Activated naive CD8-positive, alpha-beta T cell treated with anti-CD3 and anti-CD28 coated beads, Interleukin-2, amount 10 ng/mL, durations not matched to agents 7 days and 5 days (primary cell): ENCODE measurements at places on chromosomes 4 and X. TPM values are rescaled to one million over a fixed set of nuclear protein-coding genes. Genes with fewer than 3 reads are reported as not detected.

DNA sequence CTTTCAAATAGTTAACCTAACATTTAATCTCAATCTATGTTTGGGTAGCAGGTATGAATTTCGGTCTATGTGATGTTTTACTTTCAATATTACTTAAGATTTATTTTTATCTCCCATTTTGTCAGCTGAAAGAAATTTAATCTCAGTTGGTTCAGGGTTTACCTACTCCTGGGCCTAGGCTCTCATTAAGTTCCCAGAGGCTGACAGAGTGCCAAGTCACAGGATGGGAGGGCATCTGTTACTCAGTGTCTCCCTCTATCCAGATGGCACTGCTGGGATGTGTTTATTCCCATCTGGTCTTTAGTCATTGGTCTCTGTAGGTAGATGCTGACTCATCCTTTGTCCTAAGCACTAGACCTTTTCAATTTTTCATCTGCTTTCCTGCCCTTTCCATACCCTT lies 129.4 kb upstream of the ARSJ start:
- H3K4me3 ChIP-seq: no peak overlapping the region
- peaks cover under 1% of the 10 kb centered on the region for H3K4me1 ChIP-seq
- H3K27ac ChIP-seq: no peak overlapping the region
- H3K27me3 ChIP-seq: peaks cover 4% of the 10 kb centered on the region
- no peak for DNase-seq
- no peaks in the 10 kb centered on the region for H3K36me3 ChIP-seq

DNA sequence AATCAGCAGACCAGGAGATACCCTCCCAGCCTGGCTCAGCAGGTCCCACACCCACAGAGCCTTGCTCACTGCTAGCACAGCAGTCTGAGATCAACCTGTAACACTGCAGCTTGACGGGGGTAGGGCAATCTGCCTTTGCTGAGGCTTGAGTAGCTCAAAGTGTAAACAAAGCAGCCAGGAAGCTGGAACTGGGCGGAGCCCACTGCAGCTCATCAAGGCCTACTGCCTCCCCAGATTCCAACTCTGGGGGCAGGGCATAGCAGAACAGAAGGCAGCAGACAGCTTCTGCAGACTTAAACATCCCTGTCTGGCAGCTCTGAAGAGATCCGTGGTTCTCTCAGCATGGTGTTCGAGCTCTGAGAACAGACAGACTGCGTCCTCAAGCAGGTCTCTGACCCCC lies 15.1 kb upstream of the GABRA2 start:
- H3K36me3 ChIP-seq: no peaks in the 10 kb centered on the region
- H3K27me3 ChIP-seq: no peaks in the 10 kb centered on the region
- no peak overlapping the region for H3K4me3 ChIP-seq
- no peaks in the 10 kb centered on the region for H3K4me1 ChIP-seq
- no peak for DNase-seq

The ZNF711 gene
- 0.34 TPM for total RNA-seq

The TLR7 gene
- total RNA-seq: 0.33 TPM

- H3K4me1 ChIP-seq: peaks cover 15% of the 10 kb centered on the region
- H3K27me3 ChIP-seq: peaks cover 6% of the 10 kb centered on the region
- peaks cover 4% of the 10 kb centered on the region for H3K36me3 ChIP-seq
- no peak overlapping the region for H3K27ac ChIP-seq
- no peak overlapping the region for H3K4me3 ChIP-seq
Measured at GRCh38 chr4:108327642-108328382, 159.1 kb upstream of the LEF1 start.

GRCh38 chr4:165766018-165766417 lies 107.0 kb upstream of the TLL1 start:
- no peak overlapping the region for H3K4me3 ChIP-seq
- no peak for DNase-seq
- no peaks in the 10 kb centered on the region for H3K36me3 ChIP-seq
- no peaks in the 10 kb centered on the region for H3K4me1 ChIP-seq

The ZBTB33 gene
- total RNA-seq: 19.0 TPM

The ZDHHC15 gene
- 0.11 TPM for total RNA-seq

DNA sequence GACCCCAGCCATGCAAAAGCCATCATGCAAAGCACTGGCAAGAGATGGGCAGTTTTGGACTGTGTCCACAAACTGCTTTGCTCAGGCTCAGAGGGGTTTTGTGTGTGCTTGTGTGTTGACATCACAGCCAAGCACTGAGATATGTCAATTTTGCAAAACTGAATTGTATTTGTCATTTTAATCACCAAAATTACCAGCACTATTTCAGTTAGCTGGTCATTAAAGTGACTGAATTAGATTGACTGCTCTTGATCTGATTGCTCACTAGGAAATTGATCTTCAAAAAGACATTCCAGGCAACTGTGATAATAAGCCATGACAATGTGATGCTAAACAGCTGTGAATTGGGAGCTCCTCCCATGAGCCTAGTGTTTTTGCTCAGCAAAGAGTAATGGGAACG lies 337.3 kb upstream of the GNPDA2 start:
- no peaks in the 10 kb centered on the region for H3K36me3 ChIP-seq
- H3K4me3 ChIP-seq: no peak overlapping the region
- no peaks in the 10 kb centered on the region for H3K27me3 ChIP-seq

DNA sequence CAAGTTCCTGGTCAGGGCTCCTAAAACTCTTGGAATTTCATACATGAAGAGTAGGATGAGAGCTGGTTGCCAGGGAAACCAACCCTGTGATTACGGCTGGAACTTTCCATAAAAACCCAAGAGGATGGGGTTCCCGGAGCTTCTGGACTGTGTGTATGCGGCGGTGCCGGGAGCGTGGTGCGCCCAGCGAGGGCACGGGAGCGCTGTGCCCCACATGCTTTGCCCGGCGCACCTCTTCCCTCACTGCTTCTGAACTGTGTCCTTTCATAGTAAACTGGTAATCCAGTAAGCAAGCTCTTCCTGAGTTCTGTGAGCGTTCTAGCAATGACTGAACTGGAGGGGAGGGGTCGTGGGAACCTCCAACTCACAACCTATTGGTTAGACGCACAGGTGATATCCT lies 152.6 kb downstream of the AFAP1 start:
- no peak for DNase-seq
- H3K27me3 ChIP-seq: no peaks in the 10 kb centered on the region
- no peaks in the 10 kb centered on the region for H3K36me3 ChIP-seq
- no peaks in the 10 kb centered on the region for H3K4me1 ChIP-seq
- H3K27ac ChIP-seq: no peak overlapping the region

- H3K4me1 ChIP-seq: peaks cover 9% of the 10 kb centered on the region
- no peak overlapping the region for H3K4me3 ChIP-seq
- no peak overlapping the region for H3K27ac ChIP-seq
- peaks cover 47% of the 10 kb centered on the region for H3K27me3 ChIP-seq
- DNase-seq: no peak
- H3K36me3 ChIP-seq: no peaks in the 10 kb centered on the region
Measured at GRCh38 chrX:53318766-53319353, 37.5 kb upstream of the IQSEC2 start.
